ENCODE measurements at places on chromosomes 3 and 15.

- DNase-seq = peak; percentile 78
Measured at GRCh38 chr15:41603941-41604911, 45.2 kb downstream of the TYRO3 start.

DNA sequence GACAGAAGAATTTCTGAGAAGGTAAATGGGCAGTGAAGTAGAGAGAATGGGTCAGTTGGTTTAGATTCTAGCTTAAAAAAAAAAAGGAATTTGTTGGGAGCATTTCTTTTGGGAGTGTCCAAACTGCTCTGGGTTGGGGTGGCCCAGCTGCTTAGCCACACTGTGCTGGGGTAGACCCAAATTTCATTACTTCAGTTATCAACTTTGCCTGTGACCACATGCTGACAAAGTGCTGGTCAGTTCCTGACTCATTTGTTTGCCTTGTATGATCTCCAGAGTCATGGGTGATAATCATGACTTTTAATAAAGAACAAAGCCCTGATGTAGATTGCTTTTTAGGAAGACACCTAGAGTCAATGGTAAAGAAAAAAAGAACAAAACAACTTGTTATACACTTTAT is 121.5 kb upstream of the FGF7 start:
- no peak for DNase-seq

DNA sequence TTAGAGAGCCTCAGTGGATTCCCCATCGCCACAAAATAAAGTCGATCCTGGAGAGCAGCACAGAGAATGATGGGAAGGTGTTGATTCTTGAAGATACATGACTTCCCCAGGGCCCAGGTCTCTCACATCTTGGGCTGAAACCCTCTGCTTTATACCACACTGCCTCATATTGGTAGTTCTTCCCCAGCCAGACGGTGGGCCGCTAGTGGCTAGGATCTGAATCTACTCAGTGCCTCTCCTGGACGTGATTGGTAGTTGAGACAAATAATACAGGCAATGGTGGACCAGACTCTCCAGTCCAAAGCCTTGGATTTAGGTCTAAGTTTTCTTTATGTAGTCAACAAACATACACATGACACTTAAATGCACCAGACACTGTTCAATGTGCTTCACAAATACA is 49.7 kb downstream of the RAB11A start:
- no peak for DNase-seq

DNA sequence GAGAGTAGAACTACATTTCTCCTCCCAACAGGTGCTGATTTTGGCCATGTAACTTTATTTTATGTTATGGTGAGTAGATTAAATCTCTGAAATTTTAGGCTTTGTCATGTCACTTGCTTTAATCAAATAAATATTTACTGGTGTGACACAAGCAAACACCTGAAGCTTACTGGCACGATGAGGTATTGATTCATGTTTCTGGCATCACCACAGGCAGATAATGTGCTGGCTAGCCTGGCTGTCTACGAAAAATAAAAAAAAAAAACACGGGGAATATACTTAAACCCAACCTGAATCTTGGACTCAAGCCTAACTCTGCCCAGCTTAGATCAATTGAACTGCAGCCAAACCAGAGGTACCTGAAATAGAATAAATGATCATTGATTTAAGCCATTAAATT is 65.6 kb upstream of the CADM2 start:
- DNase-seq = no peak

GRCh38 chr3:49161808-49162530 is 4.2 kb downstream of the CCDC71 start:
- DNase-seq = no peak

- no peak for DNase-seq
Measured at GRCh38 chr15:77630956-77631744, 1.6 kb downstream of the LINGO1 start.

GRCh38 chr3:17233398-17233800 is 348.6 kb downstream of the PLCL2 start:
- DNase-seq = no peak

- no peak for DNase-seq
Measured at GRCh38 chr3:174397848-174398247, 461.3 kb upstream of the NAALADL2 start.

DNA sequence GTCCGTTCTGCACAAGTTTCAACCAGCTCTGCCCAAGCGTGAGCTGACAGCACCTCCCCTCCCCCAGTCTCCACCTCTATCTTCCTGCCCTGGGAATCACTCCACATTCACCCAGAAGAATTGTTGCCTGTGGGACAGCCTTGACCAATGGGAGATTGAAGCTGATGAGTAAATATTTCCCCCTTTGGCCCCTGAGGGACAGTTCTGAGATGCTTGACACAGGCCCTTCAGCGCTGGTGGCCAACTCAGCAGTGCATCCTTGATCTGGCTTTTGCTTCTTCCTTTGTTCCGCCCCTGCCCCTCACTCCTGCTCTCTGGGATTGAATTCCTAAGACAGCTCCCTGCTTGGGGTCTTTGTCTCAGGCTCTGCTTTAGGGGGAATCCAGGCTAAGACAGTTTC is 13.1 kb upstream of the SKIC8 start:
- no peak for DNase-seq

DNA sequence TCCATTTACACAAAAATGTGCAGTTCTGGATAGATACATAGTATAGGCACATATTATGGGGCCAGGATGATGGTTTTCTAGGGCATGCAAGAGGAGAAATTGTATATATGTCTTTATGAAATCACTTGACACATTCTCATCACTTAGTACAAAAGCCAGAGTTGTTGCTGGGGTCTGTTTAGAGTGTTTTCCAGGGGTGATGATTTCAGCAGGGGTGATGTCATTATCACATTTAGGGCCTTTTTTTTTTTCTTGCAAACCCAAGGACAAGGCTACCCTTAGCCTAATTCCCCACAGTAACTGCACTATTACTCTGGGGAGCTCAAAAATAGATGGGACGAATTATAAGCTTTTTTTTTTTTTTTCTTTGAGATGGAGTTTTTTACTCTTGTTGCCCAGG is 3.6 kb downstream of the ZNF589 start:
- no peak for DNase-seq

DNA sequence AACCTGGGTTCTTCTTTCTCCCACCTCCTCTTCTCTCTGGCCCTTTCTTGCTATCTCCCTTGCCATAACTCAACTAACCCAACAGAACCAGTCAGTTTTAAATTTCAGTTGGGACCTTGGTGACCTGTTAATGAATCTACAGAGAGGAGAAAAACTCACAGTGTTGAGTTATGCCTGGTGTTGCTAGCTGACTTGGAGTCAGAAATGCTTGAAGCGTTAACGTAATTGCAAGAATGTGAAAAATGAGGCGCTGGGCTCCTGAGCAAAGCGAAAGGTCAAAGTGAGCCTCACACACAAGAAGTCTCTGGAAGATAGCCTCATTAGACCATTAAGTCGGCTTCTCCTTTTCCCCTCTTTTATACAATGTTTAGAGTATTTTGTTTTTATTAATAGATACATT is 18.4 kb downstream of the MEIS2 start:
- DNase-seq = no peak

DNA sequence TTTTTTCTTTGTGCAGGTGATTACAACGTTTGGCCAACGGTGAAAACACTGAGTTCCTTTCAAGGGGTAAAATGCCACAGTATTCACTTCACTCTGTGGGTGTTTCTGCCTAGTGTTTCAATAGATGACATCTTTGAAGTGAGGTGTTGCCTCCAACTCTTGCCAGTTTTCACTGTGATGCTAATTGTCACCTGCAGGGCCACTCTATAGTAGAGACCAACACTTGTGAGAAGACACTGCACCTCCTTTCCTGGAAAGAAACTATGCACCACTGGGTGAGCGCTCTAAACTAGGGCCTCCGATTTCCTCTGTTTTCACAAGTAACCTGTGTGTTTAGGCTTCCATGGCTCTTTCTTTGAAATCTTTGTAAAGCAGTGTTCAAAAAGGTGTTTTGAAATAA is 98.3 kb downstream of the THRB start:
- no peak for DNase-seq

GRCh38 chr3:69932501-69932900 is 67.0 kb upstream of the SAMMSON start:
- no peak for DNase-seq

DNA sequence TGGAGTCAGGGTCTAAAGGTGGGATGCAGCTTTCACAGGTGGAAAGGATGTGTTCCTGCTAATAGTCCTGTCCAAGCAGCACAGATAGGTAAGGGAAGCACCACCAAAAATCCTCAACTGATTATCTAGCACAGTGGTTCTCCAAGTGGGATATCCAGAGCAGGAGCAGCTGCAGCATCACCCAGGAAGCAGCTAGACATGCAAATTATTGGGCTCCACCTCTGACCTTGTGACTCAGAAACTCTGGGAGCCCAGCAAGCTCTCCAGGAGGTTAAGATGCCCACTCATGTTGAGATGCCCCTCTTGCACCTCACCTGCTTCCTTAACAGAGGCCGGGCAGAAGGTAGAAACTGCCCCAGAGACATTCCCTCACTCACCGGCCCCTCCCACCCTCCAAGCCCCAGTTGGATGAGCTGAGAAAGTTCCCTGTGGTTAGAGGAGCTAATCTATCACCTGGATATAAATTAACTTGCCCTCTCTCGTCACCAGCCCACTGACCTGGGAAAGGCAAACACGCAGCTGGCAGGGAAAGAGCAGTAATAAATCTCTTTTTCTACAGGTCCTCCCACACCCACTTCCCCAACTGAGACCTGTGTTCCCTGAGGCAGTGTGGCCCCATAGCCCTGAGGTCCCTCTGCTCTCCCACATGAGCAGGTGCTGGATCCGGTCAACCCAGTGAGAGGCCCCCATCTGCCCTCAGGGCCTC is 39.3 kb downstream of the ADCY5 start:
- no peak for DNase-seq

DNA sequence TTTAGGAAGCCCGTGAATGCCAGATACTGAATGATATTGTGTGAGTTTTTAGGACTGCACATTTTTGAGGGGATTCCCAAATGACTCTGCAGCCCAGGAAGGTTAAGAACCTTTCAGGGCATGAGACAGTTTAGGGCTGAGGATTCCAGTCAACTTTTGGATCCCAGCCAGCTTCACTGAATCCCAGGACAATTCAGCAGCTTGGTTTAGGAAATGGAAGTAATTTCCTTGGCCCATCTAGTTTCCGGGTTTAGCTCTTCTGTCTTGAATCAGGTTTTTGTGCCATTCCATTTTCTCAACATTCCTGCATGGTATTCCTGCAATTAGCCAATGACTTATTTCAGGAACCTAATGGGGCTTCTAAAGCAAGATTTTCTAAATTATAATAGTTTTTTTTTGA is 253.9 kb downstream of the LSAMP start:
- no peak for DNase-seq

- no peak for DNase-seq
Measured at GRCh38 chr3:187629711-187630110, 40.5 kb downstream of the SST start.

DNA sequence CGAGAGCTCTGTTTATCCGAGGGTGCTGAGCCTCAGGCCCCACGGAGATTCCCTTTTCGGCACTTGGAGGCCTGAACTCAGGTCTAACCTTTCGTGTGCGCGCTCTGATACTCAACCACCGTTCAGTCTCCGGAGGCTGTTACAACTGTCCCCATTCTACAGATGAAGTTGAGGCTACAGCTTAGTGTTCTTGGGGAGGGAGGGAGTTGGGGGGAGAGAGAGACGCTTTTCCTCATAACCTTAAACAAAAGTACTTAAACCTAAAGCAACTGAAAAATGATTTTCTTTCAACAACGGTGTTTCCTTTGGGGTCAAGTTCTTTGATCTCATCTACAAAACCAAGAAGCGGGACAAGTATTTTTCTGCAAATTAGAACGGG is 952 bp upstream of the CHST2 start:
- no peak for DNase-seq

DNA sequence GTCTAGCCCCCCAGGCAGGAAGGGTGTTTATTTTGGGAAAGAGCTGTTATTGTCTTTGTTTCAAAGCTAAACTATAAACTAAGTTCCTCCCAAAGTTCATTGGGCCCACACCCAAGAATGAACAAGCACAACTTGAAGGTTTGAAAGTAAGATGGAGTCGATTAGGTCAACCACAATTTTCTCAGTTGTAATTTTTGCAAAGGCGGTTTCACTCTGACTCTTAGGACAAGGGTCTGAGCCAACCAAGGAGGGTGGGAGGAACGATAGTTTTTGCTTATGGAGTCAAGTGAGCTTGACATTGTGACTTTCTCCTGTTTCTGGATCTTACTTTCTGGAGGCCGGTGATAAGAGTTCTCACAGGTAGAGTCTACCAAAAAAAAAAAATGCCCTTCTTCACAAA is 5.8 kb upstream of the ZNF770 start:
- DNase-seq = no peak

GRCh38 chr15:86872782-86873181 is 793.1 kb downstream of the AGBL1 start:
- DNase-seq = no peak

GRCh38 chr3:139377378-139377777 is 12.1 kb downstream of the COPB2 start:
- no peak for DNase-seq

DNA sequence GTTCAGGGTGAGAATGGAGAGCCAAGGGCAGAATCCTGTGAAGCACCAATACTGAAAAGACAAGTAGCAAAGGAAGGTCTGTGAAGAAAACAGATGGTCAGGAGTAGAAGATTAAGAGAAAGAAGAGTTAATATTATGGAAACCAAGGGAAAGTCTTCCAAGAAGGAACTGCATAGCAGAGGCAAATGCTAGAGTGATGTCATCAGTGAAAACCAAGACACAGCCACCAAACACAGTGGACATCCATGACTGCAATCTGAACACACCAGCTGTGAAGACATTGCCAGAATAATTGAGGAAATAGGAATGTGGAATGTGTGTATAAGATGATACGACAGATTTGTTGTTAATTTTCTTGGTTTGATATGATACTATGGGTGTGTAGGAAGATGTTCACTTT is 26.8 kb upstream of the ZBTB38 start:
- no peak for DNase-seq

- no peak for DNase-seq
Measured at GRCh38 chr3:17179381-17180205, 294.8 kb downstream of the PLCL2 start.

DNA sequence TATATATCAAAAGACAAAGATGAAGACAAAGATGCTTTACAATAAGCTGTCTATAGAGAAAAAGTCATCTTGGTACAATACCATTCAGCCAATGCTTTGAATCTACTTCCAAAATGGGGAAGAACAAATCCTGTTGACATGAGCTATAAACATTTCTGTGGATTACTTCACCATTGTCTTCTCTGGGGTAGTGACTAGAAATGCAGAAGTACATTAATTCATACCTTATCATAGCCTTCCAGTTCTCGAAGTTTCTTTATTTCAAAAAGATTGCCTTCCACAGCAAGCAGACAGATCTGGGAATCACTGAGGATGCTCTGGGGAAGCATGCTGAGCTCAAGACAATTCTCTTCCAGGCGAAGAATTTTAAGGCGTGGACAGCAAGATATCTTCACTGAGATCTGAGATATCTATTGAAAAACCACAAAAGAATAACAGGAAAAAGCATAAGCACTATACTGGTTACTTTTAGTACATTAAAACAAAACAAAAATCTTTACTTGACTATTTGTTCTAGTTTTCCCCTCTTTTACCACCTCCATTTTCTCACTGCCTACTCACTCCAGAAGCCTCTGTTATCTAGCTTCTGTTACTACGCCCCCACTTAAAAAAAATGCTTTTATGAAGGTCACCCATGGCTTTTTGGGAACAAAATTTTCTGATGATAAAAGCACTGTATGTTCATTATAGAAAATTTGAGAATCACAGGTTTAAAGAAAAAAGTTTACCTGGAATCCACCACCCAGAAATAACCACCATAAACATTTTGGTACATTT is 3.6 kb downstream of the LRRC57 start:
- DNase-seq = no peak

- no peak for DNase-seq
Measured at GRCh38 chr3:71395927-71396695, 187.4 kb downstream of the FOXP1 start.
